ENCODE measurements at places on chromosomes 1 and 21. TPM values are rescaled to one million over a fixed set of nuclear protein-coding genes. Genes with fewer than 3 reads are reported as not detected.
A peak's percentile ranks its signal among the peaks of the same experiment; 100 is the strongest.

The CELA2B gene
- total RNA-seq = not detected

The UBL4B gene
- not detected for total RNA-seq

GRCh38 chr21:38417726-38418125, 80.6 kb downstream of the ERG start:
- no peak for ATAC-seq

DNA sequence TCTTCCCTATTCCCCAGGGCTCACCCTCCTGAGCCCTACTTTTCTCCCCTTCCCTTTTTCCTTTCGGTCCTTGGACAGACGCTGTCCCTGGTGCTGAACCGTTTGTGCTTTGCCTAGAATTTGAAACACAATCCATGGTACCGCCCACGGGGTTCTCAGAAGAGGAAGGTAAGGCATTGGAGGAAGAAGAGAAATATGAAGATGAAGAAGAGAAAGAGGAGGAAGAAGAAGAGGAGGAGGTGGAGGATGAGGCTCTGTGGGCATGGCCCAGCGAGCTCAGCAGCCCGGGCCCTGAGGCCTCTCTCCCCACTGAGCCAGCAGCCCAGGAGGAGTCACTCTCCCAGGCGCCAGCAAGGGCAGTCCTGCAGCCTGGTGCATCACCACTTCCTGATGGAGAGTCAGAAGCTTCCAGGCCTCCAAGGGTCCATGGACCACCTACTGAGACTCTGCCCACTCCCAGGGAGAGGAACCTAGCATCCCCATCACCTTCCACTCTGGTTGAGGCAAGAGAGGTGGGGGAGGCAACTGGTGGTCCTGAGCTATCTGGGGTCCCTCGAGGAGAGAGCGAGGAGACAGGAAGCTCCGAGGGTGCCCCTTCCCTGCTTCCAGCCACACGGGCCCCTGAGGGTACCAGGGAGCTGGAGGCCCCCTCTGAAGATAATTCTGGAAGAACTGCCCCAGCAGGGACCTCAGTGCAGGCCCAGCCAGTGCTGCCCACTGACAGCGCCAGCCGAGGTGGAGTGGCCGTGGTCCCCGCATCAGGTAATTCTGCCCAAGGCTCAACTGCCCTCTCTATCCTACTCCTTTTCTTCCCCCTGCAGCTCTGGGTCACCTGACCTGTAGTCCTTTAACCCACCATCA, 10.4 kb downstream of the BCAN start:
- ATAC-seq = no peak

- peak; percentile 78 for ATAC-seq
Observed at GRCh38 chr1:39098546-39099250, 72.5 kb downstream of the NDUFS5 start.

- ATAC-seq = no peak
Observed at GRCh38 chr1:158295791-158296190, 6.1 kb downstream of the CD1C start.

The CFHR2 gene
- not detected for total RNA-seq

The LPAR3 gene
- 0.13 TPM for total RNA-seq

DNA sequence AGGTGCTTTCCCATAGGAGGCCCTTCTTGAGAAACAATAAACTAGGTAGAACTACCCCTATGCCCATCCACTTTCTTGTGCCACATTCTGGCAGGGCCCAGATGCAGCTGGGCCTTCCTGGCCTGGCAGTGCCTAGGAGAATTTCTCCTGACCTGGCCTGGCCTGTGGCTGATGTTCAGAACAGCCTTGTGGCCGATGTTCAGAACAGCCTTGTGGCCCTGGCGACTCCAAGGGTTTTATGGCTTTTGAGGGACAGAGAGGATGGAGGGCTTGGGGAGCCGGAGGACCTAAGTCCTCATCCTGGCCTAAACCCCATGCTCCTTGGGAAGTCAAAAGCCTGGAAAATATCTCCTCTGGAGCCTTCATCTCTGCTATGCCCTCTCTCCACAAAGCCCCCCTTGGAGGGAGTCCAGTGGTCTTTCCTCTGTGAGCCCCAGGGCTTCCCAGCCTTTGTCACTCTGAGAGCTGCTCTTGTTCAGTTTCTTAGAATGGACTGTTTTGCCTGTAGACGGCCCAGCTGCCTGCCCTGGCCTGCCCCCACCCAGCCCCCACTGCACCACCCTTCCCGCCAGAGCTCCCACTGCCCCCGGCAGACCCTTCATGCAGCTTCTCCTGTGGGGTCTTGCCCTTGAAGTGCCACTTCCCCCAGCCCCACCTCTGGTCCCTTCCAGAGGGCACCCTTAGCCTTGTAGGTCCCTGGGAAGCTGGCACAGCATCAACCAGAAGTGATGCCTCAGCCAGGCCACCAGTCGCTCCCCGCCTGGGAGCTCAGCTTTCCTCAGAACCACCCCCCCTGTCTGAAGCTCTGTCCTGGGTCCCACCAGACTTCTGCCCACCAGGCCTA, 7.0 kb downstream of the GPR37L1 start:
- no peak for ATAC-seq

The MROH9 gene
- total RNA-seq = not detected

The CCDC190 gene
- total RNA-seq = not detected

The GABRD gene
- not detected for total RNA-seq

The RIMKLA gene
- 3.0 TPM for total RNA-seq

- ATAC-seq = no peak
Observed at GRCh38 chr1:27628712-27629111, 6.3 kb downstream of the FGR start.

DNA sequence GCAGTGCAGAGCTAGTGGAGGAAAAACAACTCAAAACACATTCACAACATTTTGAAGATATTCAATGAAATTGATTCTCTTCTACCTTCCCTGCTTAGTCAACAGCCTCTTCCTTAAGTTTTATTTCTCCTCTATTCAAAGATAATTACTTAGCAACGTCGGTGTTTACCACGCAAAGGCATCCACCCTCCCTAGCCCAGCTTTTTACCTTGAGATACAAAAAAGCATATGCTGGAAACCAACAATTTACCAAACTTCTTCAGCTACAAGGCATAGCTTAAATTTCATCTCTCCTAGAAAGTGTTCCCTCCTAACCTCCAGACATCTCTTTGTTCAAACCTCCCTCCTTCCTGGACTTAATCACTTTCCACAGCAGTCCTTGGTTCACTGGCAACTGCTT, 102.8 kb upstream of the SOD1 start:
- no peak for ATAC-seq

The NEK2 gene
- total RNA-seq = not detected

GRCh38 chr1:904310-904950, 19.3 kb upstream of the SAMD11 start:
- ATAC-seq = peak; percentile 91

GRCh38 chr1:221510793-221511503, 230.9 kb downstream of the DUSP10 start:
- ATAC-seq = no peak

The TSPAN2 gene
- total RNA-seq = 54.8 TPM

DNA sequence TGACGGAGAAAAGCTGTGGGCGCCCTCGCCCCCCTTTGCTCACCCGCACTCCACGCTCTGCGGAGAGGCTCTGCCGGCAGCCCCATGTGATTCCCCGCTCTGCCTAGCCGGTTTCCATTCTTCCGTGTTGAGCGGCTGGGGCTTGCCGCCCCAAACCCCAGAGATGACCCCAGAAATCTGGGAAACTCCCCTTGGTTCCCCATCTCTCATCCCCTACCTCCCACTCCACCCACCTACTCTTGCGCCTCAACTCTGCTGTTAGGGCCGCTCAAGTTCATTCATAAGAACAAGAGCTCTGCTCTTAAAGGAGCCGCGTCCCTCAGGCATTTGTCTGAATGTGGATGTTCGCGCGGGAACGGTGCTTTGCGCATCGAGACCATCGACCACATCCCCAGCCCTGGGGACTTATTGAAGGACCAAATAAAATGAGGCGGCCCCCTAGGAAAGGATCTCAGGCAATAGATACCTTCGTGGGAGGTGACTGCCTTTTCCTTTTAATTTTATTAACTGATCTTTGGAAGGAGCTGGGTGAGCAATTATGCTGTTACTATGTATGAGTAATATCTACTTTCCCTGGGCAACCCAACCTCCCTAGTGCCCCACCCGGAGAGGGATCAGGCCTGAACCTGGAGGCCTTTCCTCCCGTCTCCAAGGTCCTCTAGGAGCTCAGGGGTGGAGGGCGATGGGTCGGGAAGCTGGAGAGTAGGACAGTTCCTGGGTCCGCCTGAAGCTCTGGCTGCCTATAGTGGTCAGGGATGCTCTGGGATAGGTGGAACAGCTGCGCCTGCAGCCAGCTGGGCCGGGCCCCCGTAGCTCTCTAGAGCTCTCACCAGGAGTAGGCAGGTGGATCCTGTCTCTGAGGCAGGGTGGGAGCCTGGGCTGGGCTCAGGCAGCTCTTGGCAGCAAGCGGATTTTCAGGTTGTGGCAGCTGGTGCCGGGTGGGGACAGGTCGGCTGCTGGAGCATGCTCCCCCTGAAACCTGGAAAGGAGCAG, 898 bp downstream of the MFSD2A start:
- ATAC-seq = no peak

The SEMA6C gene
- 7.0 TPM for total RNA-seq

The ADAR gene
- 84.7 TPM for total RNA-seq

The MARK1 gene
- 13.0 TPM for total RNA-seq

GRCh38 chr21:42474043-42474831, 21.8 kb downstream of the RSPH1 start:
- ATAC-seq = no peak

GRCh38 chr1:224377676-224378006, 21.0 kb downstream of the CNIH4 start:
- no peak for ATAC-seq

DNA sequence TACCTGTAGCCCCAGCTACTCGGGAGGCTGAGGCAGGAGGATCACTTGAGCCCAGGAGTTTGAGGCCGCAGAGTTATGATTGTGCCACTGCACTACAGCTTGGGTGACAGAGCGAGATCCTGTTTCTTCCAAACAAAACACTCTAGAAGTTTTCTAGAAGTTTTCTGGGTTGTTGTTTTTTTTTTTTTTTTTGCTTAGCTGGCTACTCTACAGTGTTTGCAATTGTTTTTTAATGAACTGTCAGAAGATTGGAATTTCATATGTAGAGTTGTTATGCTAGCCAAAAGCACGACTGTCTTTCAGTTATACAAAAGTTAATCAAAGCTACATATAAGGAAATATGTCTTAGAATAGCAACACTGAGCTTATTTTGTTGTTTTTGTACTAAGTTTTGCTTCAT, 30.9 kb upstream of the NEXN start:
- no peak for ATAC-seq

GRCh38 chr21:29312981-29313380, 14.3 kb downstream of the BACH1 start:
- no peak for ATAC-seq

DNA sequence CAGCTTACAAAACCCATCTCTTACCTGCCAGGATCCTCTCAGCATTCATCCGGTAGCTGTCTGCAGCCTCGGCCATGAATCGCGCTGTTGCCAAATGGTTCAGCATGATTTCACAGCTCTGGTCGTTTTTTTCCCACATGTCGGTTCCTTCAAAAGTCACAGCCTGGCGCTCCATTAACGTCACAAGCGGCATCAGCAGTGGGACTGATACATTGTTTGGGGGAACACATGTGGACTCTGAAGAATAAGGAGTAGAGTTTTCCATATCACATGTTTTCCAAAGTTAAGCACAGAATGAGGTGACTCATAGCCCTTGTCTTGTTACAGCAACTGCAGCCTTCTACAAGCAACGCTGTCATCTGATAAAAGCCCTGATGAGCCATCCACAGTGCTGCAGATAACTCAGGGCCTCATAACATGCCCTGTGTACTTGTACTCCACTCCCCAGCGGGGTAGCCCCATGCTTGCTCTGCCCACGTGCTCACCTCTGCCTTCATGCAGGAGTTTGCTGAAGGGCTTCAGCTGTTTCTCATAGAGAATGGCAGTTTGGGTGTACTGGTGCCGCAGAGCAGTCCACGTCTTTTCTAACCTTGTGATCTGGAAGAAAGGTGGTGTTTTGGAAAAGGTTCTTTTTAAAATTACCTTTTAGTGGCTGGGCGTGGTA, 114.2 kb downstream of the BCAR3 start:
- no peak for ATAC-seq

DNA sequence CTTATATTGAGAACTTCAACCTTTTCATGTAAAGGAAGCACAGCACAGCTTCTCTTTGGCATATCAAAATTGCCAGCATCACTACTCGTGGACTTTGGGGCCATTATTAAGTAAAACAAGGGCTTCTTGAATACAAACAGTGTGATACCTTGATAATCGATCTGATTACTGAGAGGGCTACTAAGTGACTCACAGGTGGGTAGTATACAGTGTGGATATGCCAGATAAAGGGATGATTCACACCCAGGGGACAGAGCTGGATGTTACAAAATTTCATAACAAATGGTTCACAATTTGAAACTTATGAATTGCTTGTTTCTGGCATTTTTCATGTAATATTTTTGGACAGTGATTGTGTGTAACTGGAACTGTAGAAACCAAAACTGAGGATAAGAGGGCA, 15.4 kb downstream of the HDAC1 start:
- peak; percentile 60 for ATAC-seq

- ATAC-seq = no peak
Observed at GRCh38 chr1:246787781-246788513, 63.7 kb downstream of the SCCPDH start.

- no peak for ATAC-seq
Observed at GRCh38 chr21:45863751-45864150, 117.8 kb upstream of the COL6A1 start.

The TRNP1 gene
- 32.4 TPM for total RNA-seq

- no peak for ATAC-seq
Observed at GRCh38 chr21:27817074-27817473, 850.2 kb upstream of the ADAMTS5 start.

The SLC27A3 gene
- total RNA-seq = 19.7 TPM

The AADACL3 gene
- not detected for total RNA-seq

- no peak for ATAC-seq
Observed at GRCh38 chr1:240559781-240560180, 52.2 kb downstream of the GREM2 start.

The C4BPA gene
- not detected for total RNA-seq

GRCh38 chr1:2506007-2506860, 20.2 kb downstream of the PANK4 start:
- no peak for ATAC-seq

The SEC16B gene
- total RNA-seq = 5.5 TPM

DNA sequence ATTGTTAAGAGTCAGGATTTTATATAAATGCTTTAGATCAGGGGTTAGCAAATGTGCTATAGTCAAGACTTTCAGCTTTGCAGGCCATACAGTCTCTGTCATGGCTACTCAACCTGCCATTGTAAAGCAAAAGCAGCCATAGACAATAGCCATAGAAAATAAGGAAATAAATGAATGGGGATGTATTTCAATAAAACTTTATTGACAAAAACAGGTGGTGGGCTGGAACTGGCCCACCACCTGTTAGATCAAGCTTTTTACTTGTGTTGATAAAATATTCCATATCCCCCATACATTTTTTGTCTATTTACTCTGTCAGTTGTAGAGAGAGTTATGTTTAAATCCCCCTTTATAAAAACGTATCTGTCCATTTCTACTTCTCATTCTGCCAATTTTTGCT, 98.9 kb downstream of the HIVEP3 start:
- ATAC-seq = no peak

The RPS6KA1 gene
- 7.9 TPM for total RNA-seq

DNA sequence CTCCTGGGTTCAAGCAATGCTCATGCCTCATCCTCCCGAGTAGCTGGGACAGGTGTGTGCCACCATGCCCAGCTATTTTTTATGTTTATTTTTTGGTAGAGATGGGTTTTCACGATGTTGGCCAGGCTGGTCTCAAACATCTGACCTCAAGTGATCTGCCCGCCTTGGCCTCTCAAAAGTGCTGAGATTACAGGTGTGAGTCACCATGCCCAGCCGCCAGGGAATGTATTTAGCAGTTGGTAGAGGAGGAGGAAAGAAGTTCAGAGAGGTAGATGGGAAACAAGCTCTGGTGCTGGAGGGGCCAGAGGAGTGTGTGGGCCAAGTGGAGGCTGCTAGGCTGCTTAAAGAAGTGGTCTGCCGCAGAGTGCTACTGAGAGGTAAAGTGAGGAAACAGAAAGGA, 6.0 kb downstream of the DOP1B start:
- ATAC-seq = no peak

GRCh38 chr1:209157546-209158249, 425.8 kb upstream of the CAMK1G start:
- no peak for ATAC-seq
